Left ventricle myocardium superior (tissue), 1 donor: ENCODE measurements at places on chromosomes 5 and 9.

GRCh38 chr5:67512758-67513157 lies 316.2 kb upstream of the CD180 start:
- DNase-seq = no peak

DNA sequence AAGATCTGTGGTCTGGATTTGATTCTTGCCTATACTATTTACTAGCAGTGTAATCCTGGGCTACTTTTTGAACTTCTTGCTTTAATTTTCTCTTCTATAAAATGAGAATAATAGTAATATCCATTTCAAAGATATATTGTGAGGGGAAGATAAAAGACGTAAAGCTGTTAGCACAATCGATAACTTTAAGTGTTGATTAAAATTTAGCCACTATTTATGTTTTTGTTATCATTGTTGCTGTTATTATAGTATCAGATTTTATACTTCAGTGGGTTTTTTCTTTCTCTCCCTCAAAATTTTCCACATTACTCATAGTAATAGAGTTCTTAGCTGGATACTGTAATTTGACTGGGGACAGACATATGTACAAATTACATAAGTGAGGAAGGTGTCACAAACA lies 42.0 kb downstream of the STX17 start:
- DNase-seq = no peak

GRCh38 chr5:161630948-161631347 lies 54.6 kb upstream of the GABRA6 start:
- DNase-seq = no peak

DNA sequence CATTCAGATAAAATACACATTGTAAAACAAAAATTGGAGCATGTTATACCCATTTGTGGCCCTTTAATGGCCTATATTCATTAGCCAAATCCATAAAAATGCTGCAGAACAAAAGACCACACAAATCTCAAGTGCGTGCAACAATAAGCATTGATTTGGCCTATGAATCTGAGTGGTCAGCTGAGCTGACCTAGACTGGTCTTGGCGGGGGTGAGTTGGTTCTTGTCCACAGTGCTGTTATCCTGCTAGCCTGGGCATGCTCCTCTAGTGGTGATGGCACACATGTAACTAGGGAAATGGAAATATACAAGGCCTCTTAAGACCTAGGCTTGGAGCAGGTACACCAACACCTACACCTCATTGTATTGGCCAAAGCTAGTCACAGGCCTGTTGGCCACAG lies 122.2 kb upstream of the TBCA start:
- DNase-seq = no peak

DNA sequence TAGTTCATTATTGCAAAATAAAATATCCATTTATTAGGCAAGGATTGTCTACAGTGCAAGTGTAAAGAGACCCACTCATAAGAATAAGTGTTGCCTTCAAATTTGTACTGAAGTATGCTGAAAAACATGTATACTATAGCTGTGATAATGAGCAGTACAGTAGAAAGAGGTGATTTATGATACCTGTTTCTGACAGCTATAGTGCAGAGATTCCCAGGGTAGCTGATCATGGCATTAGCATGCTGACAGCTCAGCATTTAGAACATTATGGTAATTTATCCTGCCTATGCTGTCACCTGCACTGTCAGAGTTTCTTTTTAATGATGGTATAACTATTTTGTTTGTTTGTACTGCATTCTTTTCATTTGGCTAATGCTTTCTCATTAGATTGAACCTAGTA lies 177.6 kb upstream of the TLX3 start:
- DNase-seq = no peak

GRCh38 chr9:91376239-91376638 lies 14.5 kb upstream of the AUH start:
- no peak for DNase-seq

DNA sequence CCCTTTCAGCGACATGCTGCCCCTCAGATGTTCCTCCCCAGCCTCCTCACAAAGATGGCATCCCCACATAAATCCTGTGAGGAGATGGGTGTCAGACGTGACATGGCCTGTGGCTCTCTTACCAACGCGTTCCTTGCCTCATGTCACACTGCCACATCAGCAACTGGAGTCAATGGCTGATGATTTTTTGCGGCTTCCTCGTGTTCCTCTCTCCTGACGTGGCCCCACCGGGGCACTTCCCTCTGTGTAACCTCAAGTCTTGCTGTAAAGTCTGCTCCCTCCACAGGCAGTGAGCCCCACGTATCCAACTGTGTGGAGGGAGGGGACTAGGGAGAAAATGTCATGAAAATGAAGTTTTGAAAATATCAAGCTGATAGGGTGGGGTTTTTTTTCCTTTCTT lies 53.2 kb upstream of the SHISAL2B start:
- no peak for DNase-seq

- no peak for DNase-seq
These were observed 77.0 kb upstream of the LRRTM2 start for GRCh38 chr5:138951986-138952735.

DNA sequence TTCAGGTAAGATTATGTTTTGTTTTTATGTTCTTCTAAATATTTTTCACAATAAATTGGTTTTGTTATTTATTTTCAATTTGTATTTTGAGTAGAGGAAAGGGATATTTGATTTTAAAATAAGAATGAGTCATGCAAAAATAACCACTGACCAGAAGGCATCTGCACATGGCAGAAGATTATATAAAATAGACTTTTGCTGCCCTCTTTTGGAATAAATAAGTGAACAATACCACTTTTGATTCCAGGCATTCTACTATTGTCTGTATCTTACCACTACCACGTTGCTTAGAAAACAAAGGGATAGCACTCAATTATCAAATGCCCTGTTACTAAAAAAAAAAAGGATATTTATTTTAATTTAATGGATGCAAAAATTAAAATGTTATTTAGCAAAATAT lies 227.3 kb upstream of the ITGA1 start:
- no peak for DNase-seq

DNA sequence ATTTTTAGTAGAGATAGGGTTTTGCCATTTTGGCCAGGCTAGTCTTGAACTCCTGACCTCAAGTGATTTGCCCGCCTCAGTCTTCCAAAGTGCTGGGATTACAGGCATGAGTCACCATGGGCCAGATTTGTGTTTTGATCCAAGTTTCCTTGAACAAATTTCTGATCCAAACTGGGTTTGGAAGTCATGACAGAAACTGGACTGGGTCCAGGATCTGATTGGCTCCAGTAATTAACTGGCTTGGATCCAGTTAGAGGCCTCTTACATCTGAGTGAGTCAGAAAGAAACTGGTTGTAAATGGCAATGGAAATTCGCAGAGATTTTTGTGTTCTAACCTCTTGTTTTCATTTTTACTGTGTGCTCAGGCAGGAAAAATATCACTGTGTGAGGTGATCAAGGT lies 141.6 kb downstream of the SLC25A46 start:
- DNase-seq = no peak

- no peak for DNase-seq
These were observed 148.9 kb downstream of the RMI1 start for GRCh38 chr9:84129529-84129928.

DNA sequence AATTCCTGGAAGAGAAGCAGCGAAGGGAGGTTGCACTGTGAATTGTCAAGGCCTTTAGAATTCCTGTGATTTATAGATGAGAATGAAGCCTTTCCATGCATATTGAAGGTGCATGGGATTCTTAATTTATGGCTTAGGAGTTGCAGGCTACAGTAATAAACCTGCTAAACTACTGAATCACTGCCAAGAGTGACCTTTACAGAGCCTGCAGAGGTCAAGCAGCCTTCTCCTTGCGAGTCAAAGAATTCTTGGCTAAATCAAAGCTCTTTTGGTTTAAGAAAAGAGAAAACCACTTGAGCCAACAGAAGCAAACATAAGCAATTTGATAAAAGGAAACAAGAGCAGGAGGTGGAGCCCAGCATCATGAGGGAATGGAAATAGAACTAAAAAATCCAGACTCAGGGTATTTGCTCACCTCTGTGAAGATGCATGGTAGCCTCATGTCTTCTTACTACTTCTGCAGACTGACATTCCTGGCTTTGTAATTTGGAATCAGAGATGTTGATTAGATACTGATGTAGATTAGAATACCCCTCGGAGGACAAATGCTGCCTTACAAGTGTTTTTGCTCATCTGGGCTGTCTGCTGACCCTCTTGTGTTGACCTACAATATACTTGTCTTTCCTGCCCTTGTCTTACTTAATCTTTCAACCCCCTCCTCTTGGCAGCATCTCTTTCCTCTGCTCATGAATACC lies 90.3 kb upstream of the IFNK start:
- DNase-seq = no peak

DNA sequence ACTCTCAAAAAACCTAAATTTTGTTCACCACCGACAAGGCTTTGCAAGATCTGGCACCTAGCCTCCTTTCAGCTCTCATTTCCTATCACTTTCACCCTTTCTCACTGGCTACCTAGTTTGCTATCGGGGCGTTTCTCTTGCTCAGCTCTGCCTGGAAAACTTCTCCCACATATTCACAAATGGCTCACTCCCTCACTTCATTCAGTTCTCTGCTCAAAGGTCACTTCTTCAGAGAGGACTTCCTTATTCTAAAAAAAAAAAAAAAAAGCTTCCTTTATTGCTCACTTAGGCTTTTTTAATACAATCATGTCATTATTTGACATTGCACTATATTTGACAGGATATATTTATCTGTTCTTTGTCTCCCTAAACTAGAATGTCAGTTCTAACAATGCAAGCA lies 2.1 kb upstream of the SLC25A46 start:
- DNase-seq = no peak

- DNase-seq = no peak
These were observed 1049.4 kb upstream of the NUDT12 start for GRCh38 chr5:104612005-104612404.

DNA sequence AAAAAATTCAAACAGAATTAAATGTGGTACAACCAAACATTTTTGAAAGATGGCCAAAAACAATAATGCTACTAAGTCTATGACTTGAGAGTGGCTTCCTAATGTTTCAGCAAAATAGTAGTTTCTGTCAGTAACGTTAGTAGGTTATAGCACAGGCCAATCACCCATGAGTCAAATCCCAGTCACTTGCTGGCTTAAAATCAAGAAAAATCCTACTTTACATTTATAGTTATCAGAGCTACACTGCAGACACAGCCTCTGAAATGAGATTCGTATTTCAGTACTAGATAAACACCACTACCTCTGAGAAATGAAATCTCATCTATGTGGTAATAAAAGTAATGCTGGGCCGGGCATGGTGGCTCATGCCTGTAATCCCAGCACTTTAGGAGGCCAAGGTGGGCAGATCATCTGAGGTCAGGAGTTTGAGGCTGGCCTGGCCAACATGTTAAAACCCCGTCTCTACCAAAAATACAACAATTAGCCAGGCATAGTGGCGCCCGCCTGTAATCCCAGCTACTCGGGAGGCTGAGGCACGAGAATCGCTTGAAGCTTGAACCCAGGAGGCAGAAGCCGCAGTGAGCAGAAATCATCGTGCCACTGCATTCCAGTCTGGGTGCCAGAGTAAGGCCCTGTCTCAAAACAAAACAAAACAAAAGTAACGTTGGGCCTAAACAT lies 6.1 kb downstream of the ZDHHC21 start:
- no peak for DNase-seq

GRCh38 chr9:109887079-109887478 lies 107.1 kb downstream of the PALM2AKAP2 start:
- no peak for DNase-seq

DNA sequence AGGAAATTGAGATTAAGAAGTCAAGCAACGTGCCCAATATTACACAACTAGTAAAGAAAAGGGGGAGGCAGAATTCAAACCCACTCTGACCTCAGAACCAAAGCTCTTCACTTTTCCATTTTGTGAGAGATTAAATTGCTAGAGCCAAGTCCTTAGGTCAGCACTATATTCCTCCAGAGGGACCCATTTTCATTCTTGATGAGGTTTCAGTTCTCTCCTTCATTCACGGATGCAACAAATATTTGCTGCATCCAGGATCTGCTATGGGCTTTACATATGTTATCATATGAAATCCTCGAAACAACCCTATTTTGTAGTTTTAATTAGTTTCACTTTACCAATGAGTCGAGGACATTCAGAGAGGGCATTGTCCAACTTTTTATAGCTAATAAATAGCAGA lies 239.2 kb downstream of the EFNA5 start:
- no peak for DNase-seq

DNA sequence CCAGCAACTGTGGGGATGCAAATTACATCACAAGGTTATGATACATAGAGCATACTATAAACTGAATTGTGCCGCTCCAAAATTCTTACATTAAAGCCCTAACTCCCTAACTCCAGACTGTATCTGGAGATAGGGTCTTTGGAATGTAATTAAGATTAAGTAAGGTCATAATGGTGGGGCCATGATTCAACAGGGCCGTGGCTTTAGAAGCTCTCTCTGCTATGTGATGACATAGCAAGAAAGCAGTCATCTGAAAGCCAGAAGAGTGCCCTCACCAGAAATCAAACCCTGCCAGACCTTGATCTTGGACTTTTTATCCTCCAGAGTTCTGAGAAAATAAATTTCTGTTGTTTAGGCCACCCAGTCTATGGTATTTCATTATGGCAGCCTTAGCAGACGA lies 123.9 kb downstream of the FBXL17 start:
- DNase-seq = no peak

DNA sequence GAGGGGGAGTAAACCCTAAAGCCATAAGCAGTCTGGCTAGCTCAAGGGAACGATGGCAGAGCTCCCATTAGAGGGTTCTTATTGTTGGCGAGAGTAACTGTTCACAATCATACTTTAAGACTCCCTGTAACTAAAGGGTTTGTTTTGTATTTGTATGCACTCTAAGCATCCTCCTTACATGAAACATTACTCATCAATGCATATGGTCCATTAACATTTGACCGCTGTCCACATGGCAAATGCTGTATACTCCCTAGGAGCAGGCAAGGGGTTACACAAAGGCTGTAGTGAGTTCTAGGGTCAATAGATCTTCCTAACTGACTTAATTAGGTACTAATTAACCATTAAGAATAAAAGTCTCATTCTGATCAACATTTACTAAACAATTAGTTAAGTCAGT lies 95.3 kb upstream of the MRPS30 start:
- DNase-seq = no peak

GRCh38 chr5:95850391-95850894 lies 27.9 kb upstream of the GLRX start:
- no peak for DNase-seq

- no peak for DNase-seq
These were observed 20.7 kb upstream of the C5orf47 start for GRCh38 chr5:173968154-173968797.

GRCh38 chr5:10702911-10703491 lies 58.0 kb downstream of the DAP start:
- no peak for DNase-seq

GRCh38 chr5:123976379-123977033 lies 464.5 kb downstream of the CSNK1G3 start:
- no peak for DNase-seq

DNA sequence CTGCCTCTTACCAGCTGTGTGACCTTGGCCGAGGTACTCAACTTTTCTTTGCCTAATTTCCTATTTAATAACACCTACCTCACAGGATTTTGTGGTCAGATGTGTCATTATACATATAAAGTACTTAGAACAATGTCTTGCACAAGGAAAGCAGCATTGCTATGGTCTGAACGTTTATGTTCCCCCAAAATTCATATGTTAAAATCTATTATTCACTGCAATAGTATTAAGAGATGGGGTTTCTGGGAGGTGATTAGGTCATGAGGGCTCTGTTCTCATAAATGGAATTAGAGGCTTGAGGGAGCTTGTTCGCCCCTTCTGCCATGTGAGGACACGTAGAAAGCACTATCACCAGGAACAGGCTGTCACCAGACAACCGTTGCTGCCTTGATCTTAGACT lies 10.9 kb upstream of the RNF145 start:
- no peak for DNase-seq
